ENCODE measurements at places on chromosomes 16 and 17.

DNA sequence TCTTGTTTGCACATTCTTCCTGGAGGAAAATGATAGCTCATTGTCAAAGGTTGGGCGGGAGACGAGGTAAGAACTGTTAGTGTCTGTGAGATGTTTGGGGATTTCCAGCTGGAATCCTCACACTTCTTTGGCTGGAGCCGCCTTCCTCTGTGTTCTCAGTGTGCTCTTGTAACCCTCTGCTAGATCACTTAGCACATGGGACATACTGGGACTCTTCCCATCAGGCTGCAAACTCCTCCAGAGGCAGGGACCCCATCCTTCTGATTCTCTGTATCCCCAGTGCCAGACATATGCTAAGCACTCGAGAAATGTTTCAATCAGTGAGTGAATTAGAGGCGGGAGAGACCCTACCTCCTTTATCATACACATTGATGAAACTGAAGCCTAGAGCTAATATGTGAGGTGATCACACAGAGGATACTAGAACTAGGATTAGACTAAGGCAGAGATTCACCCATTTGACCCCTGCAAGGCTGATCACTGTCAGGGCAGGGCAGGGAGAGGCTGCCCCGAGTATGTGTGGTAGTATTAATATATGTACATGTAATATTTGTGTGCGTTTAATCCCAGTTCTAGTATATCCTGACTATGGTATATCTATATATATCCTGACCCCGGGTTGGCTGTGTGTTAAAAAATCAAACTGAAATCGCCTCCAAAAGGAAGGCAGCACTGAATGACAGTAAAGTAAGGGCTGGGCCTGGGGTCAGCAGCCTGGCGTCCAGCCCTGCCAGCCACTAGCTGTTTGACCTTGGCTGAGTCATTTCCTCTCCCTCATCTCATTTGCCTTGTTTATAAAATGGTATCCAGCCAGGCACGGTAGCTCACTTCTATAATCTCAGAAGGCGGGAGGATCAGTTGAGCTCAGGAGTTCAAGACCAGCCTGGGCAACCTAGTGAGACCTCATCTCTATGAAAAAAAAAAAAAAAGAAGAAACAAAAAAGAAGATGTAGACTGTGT, 75.5 kb upstream of the TBX2 start:
- DNase-seq = no peak

- no peak for DNase-seq
Observed at GRCh38 chr17:50865060-50865867, 890 bp downstream of the TOB1 start.

DNA sequence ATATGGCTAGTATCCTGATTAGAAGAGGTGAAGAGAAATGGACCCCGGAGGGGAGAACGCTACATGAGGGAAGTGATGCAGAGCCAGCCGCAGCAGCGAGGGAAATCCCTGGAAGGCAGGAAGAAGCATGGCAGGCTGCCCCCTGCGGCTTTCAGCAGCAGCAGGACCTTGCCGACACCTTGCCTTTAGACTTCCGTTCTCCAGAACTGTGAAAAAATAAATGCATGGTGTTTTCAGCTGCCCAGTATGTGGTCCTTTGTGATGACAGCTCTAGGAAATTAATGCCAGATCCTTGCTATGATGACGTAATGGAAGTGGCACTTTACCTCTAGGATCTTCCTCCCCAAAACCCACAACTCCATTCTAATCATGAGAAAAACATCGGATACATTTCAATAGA, 9.7 kb upstream of the ZFP1 start:
- no peak for DNase-seq

GRCh38 chr16:471353-472198, 46.1 kb downstream of the RAB11FIP3 start:
- no peak for DNase-seq

GRCh38 chr16:65667011-65667578, 545.2 kb upstream of the CDH11 start:
- DNase-seq = no peak

All from SIG-M5 (cell line).